Activated CD8-positive, alpha-beta T cell treated with anti-CD3 and anti-CD28 coated beads, Interleukin-2, amount 10 ng/mL, durations not matched to agents 7 days and 5 days (primary cell): ENCODE measurements at places on chromosomes 12 and 14. TPM values are rescaled to one million over a fixed set of nuclear protein-coding genes. Genes with fewer than 3 reads are reported as not detected.

DNA sequence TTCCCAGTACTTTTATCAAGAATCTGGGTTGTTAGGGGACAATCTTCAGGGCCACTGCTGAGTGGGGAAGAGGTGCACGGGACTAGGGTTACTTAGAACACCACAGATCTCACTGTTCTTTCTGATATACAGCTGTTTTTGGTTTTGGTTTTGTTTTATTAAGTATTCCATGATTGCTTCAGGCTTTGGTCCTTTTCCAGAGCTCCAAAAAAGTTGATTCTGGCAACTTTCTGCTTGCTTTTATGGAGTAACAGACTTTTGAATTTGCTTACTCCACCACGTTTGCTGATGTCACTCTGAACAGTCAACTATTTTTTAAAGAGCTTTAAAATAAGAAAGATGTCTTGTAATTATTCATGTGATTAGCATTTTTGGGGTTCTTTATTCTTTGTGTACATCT is 368.1 kb upstream of the FOXG1 start:
- no peaks in the 10 kb centered on the region for H3K4me1 ChIP-seq
- DNase-seq, result no peak
- H3K27ac ChIP-seq, result no peak overlapping the region
- no peaks in the 10 kb centered on the region for H3K36me3 ChIP-seq
- H3K4me3 ChIP-seq, result no peak overlapping the region

The FGF6 gene
- not detected for total RNA-seq

- no peaks in the 10 kb centered on the region for H3K27me3 ChIP-seq
- H3K4me1 ChIP-seq, result no peaks in the 10 kb centered on the region
- no peak overlapping the region for H3K27ac ChIP-seq
- no peak overlapping the region for H3K4me3 ChIP-seq
- H3K36me3 ChIP-seq, result no peaks in the 10 kb centered on the region
Measured at GRCh38 chr14:42174357-42174756, 567.7 kb downstream of the LRFN5 start.

The C1S gene
- total RNA-seq, result 0.90 TPM

DNA sequence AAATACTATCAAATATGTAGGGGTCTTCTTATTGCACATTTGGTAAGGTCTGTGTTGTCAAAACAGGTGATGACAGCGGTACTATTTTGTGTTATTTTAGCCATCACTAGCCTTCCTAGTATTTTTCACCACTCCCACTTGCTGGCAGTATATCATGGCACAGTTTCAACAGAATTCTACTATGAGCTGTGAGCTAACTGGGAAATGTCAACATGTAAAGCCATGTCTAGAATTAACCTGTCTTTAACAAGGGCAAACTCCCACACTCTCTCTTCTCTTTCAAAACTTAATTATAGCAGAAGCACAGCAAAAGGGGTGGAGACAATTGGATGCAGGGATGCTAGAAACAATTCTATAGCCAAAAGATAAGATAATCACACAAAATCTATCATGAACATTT is 253.4 kb downstream of the PAX9 start:
- no peaks in the 10 kb centered on the region for H3K36me3 ChIP-seq
- no peak for DNase-seq
- H3K27me3 ChIP-seq, result no peaks in the 10 kb centered on the region
- H3K4me3 ChIP-seq, result no peak overlapping the region
- H3K4me1 ChIP-seq, result no peaks in the 10 kb centered on the region
- H3K27ac ChIP-seq, result no peak overlapping the region

DNA sequence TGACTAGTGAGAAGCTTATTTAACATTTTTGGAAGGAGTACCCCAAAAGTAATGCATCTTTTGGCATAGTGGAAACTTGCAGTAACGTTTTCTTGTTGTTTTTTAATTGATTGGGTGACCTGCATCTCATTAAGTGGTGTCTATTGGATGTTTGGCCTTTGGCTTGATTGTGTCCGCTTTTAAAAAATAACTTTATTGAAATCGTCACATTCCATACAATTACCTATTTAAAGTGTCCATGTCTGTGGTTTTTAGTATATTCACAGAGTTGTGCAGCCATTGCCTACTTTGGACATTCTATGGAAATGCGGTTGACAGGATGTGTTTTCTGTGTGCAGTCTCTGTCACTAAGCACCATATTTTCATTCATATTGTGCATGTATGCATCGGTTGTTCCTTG is 46.3 kb downstream of the TRAF3 start:
- peaks cover 2% of the 10 kb centered on the region for H3K36me3 ChIP-seq
- H3K4me1 ChIP-seq, result peaks cover 47% of the 10 kb centered on the region
- no peak overlapping the region for H3K27ac ChIP-seq

DNA sequence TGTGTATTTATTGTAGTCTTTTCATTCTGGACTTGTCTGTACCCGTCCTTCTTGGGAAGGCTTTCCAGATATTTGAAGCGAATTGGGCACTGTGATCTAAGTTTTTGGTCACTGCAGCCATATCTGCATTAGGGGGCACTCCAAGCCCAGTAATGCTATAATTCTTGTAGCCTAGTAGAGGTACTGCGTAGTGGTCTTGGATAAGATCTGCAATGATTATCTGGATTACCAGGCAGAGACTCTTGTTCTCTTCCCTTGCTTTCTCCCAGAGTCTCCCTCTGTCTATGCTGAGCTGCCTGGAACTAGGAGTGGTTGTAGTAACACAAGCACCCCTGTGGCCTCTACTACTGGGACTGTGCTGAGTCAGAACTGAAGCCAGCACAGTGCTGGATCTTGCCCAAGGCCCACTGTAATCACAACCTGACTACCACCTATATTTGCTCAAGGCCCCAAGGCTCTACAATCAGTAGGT is 30.0 kb downstream of the SLC38A2 start:
- DNase-seq, result peak; percentile 43
- peaks cover 14% of the 10 kb centered on the region for H3K27me3 ChIP-seq
- H3K4me3 ChIP-seq, result no peak overlapping the region
- no peaks in the 10 kb centered on the region for H3K4me1 ChIP-seq

DNA sequence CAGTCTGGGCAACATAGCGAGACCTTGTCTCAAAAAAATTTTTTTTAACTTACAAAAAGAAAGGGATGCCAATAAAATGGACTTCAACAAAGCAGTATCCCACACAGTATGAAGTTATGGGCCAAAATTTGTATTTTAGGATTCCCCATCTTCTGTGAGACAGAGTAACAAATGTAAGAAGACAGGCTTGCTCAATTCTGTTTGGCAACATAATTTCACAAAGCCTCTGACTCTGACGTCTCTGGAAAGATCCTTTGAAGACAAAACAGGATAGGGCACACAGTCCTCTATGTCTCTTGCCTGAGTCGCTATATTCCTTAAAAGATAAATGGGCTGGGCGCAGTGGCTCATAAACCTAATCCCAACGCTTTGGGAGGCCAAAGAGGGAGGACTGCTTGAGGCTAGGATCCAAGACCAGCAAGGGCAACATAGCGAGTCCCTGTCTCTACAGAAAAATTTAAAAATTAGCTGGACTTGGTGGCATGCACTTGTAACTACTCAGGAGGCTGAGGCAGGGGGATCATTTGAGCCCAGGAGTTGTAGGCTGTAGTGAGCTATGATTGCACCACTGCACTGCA is 1.1 kb upstream of the HOMEZ start:
- H3K4me1 ChIP-seq, result peaks cover 18% of the 10 kb centered on the region
- DNase-seq, result no peak
- H3K4me3 ChIP-seq, result peak overlapping the region; percentile 96
- peaks cover 4% of the 10 kb centered on the region for H3K36me3 ChIP-seq

- no peak for DNase-seq
- no peaks in the 10 kb centered on the region for H3K27me3 ChIP-seq
- H3K4me1 ChIP-seq, result no peaks in the 10 kb centered on the region
Measured at GRCh38 chr14:29810682-29811081, 117.0 kb downstream of the PRKD1 start.

The CPSF2 gene
- total RNA-seq, result 63.7 TPM

GRCh38 chr14:96221109-96221650 is 16.5 kb downstream of the BDKRB2 start:
- H3K4me1 ChIP-seq, result no peaks in the 10 kb centered on the region
- no peak overlapping the region for H3K4me3 ChIP-seq
- H3K36me3 ChIP-seq, result no peaks in the 10 kb centered on the region
- DNase-seq, result no peak
- peaks cover 3% of the 10 kb centered on the region for H3K27me3 ChIP-seq

The HVCN1 gene
- 30.8 TPM for total RNA-seq

- no peaks in the 10 kb centered on the region for H3K27me3 ChIP-seq
- DNase-seq, result no peak
- H3K4me3 ChIP-seq, result no peak overlapping the region
- no peak overlapping the region for H3K27ac ChIP-seq
- H3K4me1 ChIP-seq, result peaks cover 28% of the 10 kb centered on the region
- peaks cover 8% of the 10 kb centered on the region for H3K36me3 ChIP-seq
Measured at GRCh38 chr12:112111931-112112330, 3.3 kb upstream of the NAA25 start.

DNA sequence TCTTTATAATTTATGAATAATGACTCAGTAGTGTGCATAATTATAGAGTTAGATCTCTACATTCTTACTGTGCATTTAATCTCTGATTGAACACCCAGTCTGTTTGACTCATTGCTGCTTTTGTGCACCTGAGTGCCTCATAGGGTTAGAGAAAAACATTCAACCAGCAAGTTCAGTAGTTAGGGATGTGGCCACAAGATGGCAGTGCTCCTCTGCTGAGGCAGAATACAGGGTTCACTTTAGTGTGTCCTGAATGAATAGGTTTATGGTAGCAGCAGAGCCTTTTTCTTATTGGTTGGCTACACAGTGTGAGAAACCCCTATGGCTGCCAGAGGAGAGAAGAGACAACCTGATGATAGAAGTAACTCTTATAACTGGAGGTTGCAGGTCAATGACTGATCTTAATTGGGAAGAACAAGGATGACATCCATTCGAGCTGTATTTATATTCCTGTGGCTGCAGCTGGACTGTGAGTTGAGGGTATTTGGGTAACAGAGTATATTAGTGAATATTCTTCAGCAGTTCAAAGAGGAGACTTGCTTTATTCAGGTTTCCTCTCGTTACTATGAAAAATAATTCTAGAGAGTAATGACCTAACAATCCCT is 194.9 kb upstream of the OR4E1 start:
- peaks cover 3% of the 10 kb centered on the region for H3K36me3 ChIP-seq
- peak overlapping the region; percentile 65 for H3K27ac ChIP-seq
- H3K4me1 ChIP-seq, result peaks cover 24% of the 10 kb centered on the region
- H3K27me3 ChIP-seq, result peaks cover 3% of the 10 kb centered on the region

DNA sequence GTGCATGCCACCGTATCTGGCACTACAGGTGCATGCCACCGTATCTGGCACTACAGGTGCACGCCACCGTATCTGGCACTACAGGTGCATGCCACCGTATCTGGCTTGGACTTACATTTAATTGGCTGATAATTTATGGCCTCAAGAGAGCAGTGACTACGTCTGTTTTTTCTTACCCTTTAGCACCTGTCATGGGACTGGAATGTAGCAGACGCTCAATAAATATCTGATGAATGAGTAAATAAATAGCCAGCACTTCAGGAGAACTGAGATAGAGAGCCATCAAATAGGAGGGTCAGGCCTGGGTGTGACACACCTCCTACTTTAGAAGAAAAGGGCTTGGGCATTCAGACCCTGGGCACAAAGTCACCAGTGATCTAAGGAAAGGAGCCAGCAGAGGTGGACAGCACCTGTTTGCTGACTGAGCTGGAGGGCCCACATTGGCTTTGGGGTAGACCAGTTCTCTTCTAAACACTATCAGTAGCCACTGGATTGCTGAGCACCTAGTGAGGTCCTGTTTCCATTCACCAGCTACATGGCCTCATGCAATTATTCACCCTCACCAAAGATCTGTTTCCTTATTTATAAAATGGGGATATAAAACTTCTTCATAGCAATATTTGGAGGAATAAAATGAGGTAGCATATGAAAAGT is 50.1 kb downstream of the RFX4 start:
- no peak overlapping the region for H3K4me3 ChIP-seq
- no peak for DNase-seq

- no peaks in the 10 kb centered on the region for H3K4me1 ChIP-seq
- H3K27me3 ChIP-seq, result no peaks in the 10 kb centered on the region
- H3K4me3 ChIP-seq, result no peak overlapping the region
- no peaks in the 10 kb centered on the region for H3K36me3 ChIP-seq
- no peak overlapping the region for H3K27ac ChIP-seq
Measured at GRCh38 chr12:39805651-39806050, 186.0 kb upstream of the ABCD2 start.

- peaks cover 35% of the 10 kb centered on the region for H3K4me1 ChIP-seq
- H3K27me3 ChIP-seq, result no peaks in the 10 kb centered on the region
- no peak overlapping the region for H3K4me3 ChIP-seq
- H3K36me3 ChIP-seq, result peaks cover 48% of the 10 kb centered on the region
Measured at GRCh38 chr14:50106178-50106577, 10.2 kb downstream of the VCPKMT start.

GRCh38 chr14:84343656-84344055 is 1186.3 kb upstream of the FLRT2 start:
- no peak overlapping the region for H3K27ac ChIP-seq
- H3K27me3 ChIP-seq, result no peaks in the 10 kb centered on the region
- H3K4me1 ChIP-seq, result no peaks in the 10 kb centered on the region
- H3K4me3 ChIP-seq, result no peak overlapping the region

DNA sequence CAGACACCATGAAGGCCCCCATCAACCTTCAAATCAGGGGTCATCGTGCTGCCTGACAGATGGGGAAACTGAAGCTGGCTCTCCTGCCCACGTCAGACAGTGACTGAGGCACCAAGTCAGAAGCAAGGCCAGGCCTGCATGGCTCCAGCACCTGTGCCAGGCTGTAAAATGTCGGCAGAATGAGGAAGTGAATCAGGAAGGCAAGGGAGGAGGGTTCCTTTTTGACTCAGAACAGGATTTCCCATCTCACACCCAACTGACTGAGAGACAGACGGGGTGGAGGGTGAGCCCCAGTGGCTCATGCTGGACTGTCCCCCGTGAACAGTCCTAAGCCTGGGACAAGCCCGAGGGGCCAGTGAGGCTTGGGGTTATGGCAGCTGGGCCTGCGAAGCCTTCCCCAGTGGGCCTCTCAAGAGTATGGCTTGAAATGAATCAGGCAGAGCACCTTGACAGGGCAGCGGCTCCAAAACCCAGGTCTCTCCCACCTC is 20.9 kb downstream of the SYNE3 start:
- peak overlapping the region; percentile 18 for H3K4me3 ChIP-seq
- H3K27ac ChIP-seq, result peak overlapping the region; percentile 89
- no peaks in the 10 kb centered on the region for H3K27me3 ChIP-seq

The CDKN3 gene
- total RNA-seq, result 123 TPM
